ENCODE measurements at places on chromosomes 1 and 21.

DNA sequence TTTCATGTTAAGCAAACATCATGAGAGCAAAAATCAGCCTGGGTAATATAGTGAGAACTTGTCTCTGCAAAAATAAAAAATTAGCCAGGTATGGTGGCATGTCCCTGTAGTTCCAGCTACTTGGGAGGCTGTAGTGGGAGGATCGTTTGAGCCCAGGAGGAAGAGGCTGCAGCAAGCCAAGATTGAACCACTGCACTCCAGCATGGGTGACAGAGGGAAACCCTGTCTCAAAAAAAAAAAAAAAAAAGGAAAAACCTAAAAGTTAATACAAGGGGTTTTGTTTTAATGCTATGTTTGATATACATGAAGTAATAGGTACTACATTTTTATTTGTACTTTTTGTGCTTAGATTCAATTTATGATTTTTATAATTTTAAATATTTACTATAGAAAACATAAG lies 27.1 kb upstream of the SLC35A3 start:
- no peak for DNase-seq

DNA sequence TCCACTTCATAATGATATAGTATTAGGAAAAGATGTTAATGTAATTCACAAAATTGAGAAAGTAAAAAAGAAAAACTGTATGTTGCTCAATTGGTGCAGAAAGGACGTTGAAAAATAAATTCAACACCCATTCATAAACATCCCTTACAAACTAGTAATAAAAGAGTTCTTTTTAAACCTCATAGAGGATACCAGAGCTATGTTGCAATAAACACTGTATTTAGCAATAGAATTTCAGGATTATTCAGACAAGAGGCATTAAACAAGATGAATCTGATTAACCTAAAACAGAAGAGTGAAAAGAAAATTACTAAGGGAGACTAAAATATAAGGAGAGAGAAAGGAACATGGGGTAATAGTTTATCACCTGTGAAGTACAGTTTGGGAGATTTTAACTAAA lies 154.8 kb downstream of the NTPCR start:
- no peak for DNase-seq

DNA sequence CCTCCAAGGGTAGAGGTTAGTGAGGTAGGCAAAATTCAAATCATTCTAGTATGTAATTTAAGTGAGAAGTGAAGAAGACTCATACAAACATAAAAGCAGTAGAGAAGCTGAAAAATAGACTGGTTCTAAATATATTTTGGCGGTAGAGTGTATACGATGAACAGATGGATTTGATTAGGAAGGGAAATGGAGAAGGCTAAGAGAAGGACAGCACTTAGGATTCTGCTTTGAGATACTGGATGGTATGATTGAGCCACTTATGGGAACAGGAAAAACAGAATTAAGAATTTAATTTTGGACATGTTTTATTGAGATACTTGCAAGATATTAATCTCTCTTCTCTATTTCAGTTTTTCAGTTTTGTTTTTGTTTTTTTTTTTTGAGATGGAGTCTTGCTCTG lies 60.1 kb downstream of the EPB41 start:
- no peak for DNase-seq

- no peak for DNase-seq
Measured at GRCh38 chr1:172499636-172500141, 33.3 kb upstream of the SUCO start.

- DNase-seq = no peak
Measured at GRCh38 chr1:217354895-217355294, 276.0 kb downstream of the GPATCH2 start.

DNA sequence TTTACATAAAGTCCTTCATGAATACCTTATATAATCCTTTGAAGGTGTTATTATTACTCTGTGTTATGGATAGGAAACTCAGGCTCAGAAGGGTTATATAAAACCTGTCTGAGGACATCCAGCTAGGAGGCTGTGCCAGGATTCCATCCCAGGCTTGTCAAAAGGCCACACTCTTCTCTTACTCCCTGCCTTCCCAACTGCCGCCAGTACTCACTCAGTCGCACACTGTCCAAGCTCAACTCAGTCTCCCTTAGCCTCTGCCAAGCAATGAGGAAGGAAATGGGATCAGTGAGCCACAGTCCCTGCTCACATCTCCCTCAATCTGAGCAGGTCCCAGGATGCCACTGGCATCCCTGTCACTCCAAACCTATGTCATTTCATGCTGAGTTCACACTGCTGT lies 94.4 kb downstream of the NAV1 start:
- DNase-seq = no peak

DNA sequence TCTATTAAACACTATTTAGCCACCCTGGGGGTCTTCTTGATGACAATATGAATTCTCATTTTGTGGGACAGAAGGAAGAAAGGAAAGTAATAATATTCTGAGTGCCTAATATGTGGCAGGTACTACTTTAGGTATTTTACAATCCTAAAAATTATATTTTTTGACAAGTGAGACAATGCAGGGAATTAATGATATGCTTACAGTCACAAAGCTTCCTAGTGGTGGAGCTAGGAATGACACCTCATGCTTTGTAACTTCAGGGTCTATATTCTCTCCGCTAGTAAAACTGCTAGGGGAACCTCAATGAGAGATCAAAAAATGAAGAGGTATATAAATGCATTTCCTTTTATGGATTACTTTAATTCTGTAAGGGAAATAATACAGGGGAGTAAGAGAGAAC lies 44.3 kb downstream of the TPR start:
- no peak for DNase-seq

GRCh38 chr1:53288002-53288789 lies 39.7 kb downstream of the LRP8 start:
- no peak for DNase-seq

GRCh38 chr1:69673321-69673720 lies 105.6 kb downstream of the LRRC7 start:
- no peak for DNase-seq

DNA sequence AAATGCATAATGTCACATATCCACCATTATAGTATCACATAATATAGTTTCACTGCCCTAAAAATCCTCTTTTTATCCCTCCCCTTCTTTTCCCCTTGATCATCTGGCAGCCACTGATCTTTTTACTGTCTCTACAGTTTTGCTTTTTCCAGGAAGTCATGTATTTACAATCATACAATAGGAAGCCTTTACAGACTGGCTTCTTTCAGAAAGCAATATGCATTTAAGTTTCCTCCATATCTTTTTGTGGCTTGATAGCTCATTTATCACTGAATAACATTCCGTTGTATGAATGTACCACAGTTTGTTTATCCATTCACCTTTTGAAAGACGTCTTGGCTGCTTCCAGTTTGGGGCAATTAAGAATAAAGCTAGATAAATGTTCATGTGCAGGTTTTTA lies 14.3 kb upstream of the WDTC1 start:
- DNase-seq = no peak

DNA sequence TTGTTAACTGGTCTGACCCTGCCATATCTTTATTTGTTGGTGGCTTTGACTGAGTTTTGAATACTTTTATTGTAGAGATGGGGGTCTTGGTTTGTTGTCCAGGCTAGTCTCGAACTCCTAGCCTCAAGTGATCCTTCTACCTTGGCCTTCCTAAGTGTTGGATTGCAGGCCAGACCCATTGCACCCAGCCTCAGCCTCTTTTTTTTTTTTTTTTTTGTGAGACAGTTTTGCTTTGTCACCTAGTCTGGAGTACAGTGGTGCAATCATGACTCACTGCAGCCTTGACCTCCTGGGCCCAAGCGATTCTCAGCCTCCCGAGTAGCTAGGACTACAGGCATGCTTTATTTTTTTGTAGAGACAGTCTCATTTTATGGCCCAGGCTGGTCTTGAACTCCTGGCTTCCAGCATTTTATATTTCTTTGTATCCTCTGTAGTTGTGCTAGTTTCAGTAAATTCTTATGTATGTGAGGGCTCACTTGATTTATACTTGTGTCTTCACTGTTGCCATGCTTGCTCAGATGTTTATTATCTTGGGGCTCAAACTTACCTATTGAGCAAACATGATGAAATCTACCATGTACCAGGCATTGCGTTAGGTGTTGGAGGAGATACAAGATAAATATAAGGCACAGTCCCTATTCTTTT lies 24.1 kb downstream of the THRAP3 start:
- no peak for DNase-seq

GRCh38 chr1:29333008-29333407 lies 96.7 kb downstream of the PTPRU start:
- DNase-seq = no peak

- DNase-seq = peak; percentile 34
Measured at GRCh38 chr21:29342363-29342957, 43.7 kb downstream of the BACH1 start.

DNA sequence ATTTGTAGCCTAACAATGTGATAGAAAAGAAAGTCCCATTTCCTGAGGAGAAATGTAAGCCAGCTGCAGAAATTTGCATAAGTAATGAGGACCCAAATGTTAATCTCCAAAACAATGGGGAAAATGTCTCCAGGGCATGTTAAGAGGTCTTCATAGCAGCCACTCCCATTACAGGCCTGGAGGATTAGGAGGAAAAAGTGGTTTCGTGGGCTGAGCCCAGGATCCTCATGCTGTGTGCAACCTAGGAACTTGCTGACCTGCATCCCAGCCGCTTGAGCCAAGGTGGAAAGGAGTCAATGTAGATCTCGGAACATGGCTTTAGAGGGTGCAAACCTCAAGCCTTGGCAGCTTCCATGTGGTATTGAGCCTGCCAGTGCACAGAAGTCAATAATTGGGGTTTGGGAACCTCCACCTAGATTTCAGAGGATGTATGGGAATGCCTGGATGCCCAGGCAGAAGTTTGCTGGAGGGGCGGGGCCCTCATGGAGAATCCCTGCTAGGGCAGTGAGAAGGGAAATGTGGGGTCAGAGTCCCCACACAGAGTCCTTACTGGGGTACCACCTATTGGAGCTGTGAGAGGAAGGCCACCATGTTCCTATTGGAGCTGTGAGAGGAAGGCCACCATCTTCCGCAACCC lies 14.2 kb upstream of the F13B start:
- no peak for DNase-seq

DNA sequence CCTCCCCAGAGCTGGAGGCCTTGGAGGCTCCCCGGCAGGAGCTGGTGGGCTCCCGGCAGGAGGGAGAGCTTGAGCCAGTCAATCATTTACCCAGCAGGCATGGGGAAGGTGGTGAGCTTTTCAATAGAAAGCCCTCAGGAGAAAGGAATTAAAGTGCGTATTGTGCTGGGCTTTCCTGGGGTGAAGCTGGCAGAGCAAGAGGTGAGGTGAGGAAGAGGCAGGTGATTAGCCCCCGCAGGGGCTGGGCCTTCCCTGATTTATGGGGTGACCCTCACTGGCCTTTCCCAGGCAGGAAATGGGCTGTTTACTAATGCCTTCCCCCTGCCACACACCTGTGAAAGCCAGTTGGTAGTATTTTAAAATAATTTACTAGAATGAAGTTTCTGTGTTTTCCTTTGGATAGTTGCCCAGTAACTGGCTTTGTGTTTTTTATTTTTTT lies 25.8 kb downstream of the CLDN14 start:
- no peak for DNase-seq

DNA sequence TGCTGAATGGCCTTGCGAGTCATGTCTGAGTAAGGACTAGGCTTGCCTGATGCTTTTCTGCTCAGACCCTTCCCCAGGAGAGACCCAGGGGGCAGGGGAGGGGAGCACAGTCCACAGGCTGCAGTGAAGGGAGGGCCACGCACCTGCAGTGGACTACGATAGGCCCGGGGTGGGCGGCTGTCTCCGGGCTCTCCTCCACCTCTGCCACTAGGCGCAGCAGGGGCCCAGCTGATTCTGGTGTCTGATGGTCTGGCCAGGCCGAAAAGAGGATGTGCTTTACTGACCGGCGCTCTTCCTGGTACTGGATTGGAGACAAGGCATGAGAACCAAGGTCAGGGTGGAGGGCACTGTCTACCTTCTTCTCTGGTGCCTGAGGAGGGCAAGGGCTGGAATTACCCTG lies 7.9 kb upstream of the ARL8A start:
- DNase-seq = no peak

DNA sequence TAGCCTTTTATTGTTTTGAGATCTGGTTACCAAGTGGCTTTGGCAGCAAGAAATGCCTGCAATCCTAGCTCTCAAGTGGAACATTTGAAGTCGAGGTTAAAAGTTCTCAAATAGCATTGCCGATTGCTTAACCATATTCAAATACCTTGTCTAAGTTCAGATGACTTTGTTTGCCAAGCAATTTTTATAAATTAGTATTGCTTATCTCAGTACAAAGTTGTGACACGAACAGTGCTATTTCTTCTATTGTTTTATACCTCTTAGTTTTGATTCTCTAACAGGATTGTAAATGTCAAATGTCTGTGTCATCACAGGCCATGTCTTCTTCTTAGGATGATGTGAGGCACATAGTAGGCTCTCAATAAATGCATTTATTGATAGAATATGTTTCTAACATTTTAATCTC lies 633.3 kb downstream of the PTPRC start:
- DNase-seq = no peak

DNA sequence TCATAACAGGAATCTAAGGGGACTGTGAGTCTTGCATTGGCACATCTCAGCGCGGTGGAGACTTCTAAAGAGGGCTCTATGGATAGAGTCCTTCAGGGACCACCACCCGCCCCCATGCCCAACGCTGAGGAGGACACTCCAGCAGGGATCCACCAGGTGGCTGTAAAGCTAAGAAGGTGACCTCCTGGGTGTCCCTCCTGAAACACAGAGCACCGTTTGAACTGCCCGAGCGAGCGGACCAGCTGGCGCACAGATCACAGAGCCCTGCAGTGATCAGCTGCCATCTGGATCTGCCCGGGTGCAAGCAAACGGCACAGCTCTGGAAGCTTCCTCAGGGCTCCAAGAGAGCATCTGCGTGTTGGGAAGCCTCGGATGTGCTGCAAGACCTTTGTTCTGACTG lies 51.3 kb upstream of the LYST start:
- DNase-seq = peak; percentile 35

- no peak for DNase-seq
Measured at GRCh38 chr21:25039461-25040380, 567.6 kb downstream of the MRPL39 start.

DNA sequence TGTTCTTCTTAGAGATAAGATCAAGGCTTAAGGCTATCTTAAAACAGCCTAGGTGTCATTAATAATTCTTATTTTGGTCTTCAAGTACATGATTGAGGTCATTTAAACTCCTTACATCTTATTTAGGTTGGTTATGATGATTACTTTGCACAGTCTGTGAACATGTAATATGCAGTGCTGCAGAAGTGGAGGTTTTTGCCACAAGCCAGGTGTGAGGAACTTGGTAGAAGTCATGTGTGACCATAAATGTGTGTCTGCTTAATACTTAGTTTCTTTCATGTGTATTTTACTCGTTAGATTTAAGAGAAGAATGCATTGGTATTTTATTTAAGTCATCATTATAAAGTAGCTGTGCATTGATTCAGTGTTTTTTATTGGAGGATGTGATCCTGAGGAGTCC lies 10.1 kb downstream of the ATG4C start:
- DNase-seq = no peak
